Fibroblast of skin of left biceps (primary cell): ENCODE measurements at places on chromosomes 11 and 22.

DNA sequence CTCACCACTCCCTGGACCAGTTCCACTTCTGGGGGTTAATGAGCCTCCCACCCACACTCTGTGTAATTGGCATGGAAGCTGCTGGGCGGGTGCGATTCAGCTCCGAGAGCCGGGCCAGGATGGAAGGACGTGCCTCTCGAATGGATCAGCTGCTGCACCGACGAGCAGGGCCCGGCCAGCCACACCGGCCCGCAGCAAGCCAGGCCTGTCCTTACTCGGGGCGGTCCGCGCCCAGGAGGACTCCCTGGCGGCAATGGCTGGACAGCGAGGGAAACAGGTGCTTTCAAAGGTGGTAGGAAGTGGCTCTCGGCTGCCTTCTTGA is 4.3 kb upstream of the SHISAL1 start:
- DNase-seq: no peak

- DNase-seq: no peak
Measured at GRCh38 chr22:28903080-28903479, 19.7 kb downstream of the ZNRF3 start.

DNA sequence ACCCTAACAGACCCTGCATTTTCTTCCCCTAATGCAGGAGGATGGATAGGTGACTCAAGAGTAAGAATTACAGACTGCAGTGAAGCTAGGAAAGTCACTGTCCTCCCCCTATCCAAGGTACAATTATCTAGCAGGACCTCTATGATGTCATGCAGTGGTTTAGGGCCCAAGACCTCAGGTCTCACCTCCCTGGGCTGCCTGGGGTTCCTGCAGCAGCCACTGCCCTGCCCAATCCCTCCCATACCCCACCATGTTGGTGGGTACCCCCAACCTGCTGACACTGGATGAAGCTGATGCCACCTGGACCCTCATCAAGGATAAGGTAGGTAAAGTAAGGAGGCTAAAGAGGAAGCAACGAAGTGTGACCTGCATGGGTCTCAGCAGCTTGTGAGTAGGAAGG is at the start of gene C11orf42:
C11orf42 (plus strand) TSS at position 192 of the 400 bp plus-strand sequence; CDS start at position 251, 59 bp downstream.
- DNase-seq: no peak

DNA sequence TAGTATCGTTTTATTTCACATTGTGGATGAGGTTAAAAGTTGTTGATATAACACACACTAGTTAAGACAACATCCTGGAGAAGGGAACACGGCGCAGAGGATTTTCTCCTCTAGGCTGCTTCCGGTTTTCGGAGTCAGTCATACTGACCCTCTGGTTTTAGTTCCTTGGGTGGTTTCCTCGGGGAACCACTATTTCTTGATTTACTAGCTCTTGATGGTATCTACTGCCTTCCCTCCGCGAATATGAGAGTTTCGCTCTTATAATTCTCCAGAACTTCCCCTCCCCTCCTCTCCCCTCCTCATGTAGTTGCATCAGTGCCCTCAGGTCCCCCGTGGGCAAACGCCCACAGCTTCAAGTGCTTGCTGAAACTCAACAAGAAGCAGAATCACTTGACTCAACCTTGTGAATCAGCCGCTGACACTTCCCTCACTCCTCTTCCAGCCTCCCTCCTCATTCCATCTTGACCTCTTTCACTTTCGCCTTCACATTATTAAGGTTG is 15.9 kb upstream of the APOBEC3A start:
- no peak for DNase-seq

DNA sequence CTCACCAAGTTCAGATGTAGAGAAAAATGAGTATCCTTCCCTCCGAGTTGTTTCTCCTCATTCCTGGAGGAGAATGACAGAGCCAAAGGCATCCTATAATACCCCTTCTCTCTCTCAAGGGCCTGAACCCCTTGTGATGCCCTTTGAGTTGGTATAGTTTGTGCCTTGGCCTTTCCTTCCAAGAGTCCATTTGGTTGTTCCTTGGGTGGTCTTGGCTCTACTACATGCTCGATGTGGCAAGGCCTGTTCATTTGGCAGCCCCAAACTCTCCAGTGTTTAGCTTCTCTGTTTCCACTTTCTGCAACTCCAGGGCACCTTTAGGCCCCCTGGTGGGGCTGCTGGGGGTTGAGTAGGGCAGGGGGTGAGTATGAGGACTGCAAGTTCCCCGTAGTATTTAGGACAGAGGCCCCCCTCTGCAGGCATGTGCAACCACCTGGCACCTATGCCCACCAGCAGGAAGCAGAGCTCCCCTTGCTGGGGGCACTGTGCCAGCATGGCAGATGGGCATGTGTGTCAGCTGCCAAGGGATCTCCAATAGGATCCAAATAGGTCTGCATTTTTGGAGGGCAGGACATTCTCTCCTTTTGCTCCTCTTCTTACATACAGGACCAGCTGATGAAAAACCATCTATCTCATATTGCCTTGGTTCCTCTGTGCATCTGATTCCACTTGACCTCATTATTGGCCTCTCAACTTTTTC is 217.2 kb upstream of the CADM1 start:
- no peak for DNase-seq

DNA sequence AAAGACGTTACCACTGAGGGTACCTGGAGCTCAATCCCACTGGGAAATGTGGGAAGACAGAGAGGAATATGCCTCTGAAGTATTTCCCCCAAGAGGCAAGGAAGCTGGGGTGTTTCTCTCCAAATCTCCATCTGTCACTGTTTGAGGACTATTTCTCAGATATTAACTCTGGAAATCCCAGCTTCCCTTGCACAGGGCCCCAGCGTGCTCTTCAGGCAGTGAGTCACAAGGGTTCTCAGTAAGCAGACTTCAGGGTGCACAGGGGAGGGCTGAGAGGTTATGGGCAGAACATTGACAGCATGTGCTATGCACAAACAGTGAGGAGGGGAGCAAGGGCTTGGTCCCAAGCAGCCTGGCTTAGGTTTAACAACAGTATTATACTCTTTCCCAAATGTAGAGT is 60.9 kb upstream of the EED start:
- DNase-seq: no peak

DNA sequence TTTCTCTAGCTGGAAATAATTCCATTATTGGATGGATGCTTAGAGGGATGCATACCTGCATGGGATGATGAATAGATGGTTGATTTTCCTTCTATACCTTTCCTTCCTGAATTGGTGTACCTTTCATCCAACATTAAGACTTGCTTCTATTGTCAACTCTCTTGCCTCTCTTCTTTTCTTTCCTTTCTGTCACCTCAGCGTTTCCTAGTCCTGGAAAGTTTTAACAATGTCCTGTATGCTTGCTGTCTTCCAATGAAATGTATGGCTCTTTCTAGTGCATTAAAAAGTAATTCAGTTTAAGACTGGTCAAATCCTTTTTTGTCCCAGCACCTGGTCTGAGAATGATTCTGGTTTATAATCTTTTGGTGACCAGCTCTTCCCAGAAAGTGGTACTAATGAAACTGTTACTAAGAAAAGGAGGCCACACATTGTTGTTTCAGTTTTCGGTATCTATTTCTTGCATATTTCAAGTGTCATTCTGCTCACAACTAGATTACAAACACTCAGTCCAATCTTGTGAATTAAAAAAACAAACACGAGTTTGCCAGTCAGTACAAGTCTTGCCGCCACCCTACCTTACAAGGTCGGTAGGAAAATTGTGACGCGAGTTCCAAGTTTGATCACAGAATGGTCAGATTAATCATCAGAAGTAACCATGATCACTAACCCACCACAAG is 8.0 kb downstream of the POU2AF1 start:
- no peak for DNase-seq

GRCh38 chr11:119964136-119965025 is 173.5 kb downstream of the TRIM29 start:
- DNase-seq: no peak

GRCh38 chr22:43995798-43996169 is 28.3 kb upstream of the PARVB start:
- no peak for DNase-seq

DNA sequence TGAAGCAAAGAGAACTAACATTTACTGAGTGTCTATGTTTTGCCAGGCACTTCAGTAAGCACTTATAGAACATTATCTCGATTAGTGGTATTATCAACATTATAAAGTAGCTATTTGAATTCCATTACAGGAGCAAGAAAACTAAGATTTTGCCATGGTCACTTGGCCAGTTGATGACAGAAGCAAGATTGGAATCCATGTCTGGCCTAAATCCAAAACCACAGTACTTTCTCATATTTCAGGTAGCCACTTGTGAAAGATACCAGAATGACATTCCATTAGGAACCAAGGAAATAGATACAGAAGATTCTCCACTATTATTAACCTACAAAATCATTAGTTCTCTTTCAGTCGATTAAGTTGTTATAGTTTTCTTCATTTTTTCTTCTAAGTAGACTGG is 691.0 kb upstream of the API5 start:
- DNase-seq: no peak
